ENCODE measurements at places on chromosomes 2 and 18.
A peak's percentile ranks its signal among the peaks of the same experiment; 100 is the strongest.

- no peak for DNase-seq
Measured at GRCh38 chr2:74708296-74708695, 54.2 kb downstream of the SEMA4F start.

DNA sequence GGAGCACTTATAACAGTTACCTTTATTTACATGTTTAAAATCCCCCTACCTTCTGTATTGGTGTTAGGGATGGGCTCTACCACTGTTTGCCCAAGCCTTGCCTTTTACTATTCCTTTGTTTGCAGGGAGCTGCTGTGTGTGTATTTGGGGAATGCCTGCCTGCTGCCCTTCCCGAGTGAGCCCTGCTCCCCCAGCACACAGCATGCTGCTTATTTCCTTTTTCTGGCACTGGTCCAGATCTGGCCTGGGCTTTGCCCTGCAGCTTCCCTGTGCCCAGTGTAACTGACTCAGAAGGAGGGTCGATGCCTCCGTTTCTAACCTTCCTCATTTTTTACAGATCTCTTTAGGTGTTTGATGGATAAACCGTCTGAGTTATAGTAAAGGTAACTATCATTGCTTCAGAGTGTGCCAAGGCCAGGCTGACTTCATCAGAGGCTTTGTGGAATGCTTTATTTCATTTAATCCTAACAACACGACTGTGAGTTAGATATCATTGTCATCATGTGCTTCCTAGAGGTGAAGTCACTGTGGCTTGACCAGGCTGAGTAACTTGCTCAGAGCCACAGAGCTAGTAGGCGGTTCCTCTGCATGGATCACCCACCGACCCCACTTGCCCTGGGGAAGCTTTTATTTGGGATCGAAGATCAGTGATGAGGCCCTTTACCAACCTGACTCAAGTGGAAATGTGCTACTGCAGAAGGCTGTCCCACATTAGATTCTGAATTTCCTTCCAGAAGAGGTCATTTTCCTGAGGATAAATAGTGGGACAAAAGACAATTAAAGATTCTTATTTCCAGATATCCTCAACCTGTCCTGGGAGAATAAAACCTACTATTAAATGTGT lies 238.8 kb downstream of the ZNF407 start:
- no peak for DNase-seq

DNA sequence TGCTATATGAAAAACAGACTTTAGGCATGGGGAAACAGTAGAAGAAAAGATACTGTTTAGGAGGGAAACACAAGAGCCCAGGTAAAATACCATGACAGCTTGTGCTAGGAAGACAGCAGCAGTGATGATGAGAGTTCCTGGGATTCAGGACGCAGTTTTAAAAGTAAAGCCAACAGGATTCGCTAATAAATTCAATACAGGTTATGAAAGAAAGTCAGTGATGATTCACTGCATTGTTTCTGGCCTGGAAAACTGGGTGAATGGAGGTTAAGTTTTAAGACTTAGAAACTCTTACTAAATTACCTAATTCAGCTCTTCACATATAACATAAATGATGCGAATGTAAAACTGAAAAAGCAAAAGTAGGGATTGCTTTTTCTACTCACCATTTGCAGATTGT lies 27.9 kb upstream of the RNU4ATAC start:
- DNase-seq, result no peak

DNA sequence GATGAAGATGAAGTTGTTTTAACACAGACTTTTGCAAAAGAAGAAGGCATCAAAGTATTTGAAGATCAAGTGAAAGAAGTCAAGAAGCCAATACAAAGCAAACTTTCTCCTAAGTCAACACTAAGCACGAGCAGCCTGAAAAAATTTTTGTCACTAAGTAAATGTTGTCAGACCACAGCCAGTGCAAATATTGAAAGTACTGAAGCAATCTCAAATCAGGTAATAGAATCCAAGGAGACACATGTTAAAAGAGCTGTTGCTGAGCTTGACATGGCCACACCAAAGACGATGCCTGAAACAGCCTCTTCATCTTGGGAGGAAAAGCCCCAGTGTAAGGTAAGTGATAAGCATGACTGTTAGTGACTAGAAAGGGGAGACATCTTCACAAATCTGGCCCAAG lies 75.1 kb downstream of the FSIP2 start:
- DNase-seq, result no peak

DNA sequence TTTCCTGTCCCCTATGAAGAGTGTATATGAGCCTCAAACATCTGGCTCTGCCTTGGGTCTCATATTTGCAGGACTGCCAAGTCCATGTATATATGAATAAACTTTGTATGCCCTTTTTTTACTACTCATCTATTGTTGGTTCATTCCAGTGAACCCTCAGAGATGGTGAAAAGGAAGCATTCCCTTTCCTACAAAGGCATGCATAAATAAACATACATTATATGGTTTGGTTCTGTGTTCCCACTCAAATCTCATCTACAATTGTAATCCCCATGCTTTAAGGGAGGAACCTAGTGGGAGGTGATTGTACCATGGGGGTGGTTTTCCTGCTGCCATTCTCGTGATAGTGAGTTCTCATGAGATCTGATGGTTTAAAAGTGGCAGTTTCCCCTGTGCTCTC lies 534.2 kb downstream of the SPAG16 start:
- DNase-seq, result no peak

DNA sequence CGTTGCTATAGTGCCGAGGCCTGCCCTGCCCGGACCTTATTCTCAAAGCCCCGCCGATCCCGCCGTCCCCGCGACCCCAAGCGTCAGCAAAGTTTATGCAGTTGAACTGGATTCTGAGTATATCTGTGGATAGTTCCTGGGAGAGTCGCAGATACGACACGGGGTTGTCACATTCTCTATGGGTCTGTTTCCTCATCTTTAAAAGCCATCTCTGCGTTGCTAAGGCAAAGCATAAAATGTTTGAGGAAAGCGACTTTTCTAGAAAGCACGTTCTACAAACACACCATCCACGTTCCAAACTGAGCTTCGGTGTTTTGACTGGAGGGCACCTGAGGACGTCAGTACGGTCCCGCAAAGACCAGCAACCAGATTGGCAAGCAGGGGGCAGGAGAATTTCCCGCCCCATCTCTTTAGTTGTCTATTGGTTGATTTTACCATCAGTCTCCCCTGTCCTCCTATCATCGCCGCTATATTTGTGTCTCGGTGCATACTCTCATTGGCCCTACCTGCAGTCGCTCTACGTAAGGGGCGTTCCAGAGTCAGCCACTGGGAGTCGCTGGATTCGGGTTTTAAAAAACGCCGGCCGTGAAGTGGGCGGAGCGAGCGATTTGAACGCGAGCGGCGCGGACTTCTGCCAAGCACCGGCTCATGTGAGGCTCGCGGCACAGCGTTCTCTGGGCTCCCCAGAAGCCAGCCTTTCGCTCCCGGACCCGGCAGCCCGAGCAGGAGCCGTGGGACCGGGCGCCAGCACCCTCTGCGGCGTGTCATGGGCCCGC lies at the start of gene CENPA:
Gene CENPA, plus strand, starts transcription at position 626 of the 776 bp plus-strand sequence. Its CDS starts 141 bp downstream, at position 767.
- peak; percentile 89 for DNase-seq

Measured in stimulated activated CD8-positive, alpha-beta memory T cell treated with anti-CD3 and anti-CD28 coated beads, Interleukin-7, amount 100 ng/mL, for 1 hour (primary cell).